Suppressor macrophage treated with lipopolysaccharide for 4 hours (primary cell): ENCODE measurements at places on chromosomes 3 and 15.

- DNase-seq, result no peak
Measured at GRCh38 chr3:66398228-66399025, 102.4 kb downstream of the LRIG1 start.

GRCh38 chr3:23697416-23697815 lies 108.3 kb upstream of the UBE2E1 start:
- no peak for DNase-seq

GRCh38 chr15:43251871-43252250 lies 14.9 kb downstream of the TGM5 start:
- DNase-seq, result peak; percentile 54

GRCh38 chr15:89823836-89824606 lies 9.4 kb upstream of the ANPEP start:
- no peak for DNase-seq

- DNase-seq, result no peak
Measured at GRCh38 chr3:124558991-124559845, 171.0 kb upstream of the UMPS start.

DNA sequence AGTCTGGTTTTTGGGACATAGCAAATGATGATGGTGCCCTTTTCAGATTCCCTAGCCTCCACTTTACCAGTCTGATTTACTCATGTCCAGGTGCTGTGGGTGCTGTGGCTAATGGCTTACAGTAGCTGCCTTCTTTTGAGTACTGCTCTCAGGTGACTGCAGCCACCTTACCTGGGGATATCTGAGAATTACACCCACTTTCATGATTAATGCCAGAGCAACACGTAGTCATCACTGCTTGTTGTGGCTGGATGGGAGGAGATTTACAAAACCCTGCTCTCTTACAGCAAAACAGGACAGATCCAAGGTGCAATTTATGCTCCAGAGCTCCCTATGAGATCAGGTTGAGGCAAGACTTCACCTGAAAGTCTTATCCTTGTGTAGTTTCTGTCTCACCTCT lies 150.6 kb downstream of the PDCD6IP start:
- DNase-seq, result no peak

- DNase-seq, result no peak
Measured at GRCh38 chr3:171306631-171307030, 153.6 kb downstream of the TNIK start.

DNA sequence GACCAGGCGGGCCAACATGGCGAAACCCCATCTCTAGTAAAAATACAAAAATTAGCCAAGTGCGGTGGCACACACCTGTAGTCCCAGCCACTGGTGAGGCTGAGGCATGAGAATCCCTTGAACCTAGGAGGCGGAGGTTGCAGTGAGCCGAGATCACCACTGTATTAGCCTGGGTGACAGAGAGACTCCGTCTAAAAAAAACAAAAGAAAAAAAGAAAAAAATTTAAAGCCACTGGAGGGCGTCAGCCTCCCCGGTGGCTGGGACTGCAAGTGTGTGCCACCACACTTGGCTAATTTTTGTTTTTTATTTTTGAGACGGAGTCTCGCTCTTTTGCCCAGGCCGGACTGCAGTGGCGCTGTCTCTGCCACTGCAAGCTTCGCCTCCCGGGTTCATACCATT lies 7.9 kb downstream of the RTF1 start:
- no peak for DNase-seq

- no peak for DNase-seq
Measured at GRCh38 chr3:14602006-14602803, 49.4 kb upstream of the CCDC174 start.

DNA sequence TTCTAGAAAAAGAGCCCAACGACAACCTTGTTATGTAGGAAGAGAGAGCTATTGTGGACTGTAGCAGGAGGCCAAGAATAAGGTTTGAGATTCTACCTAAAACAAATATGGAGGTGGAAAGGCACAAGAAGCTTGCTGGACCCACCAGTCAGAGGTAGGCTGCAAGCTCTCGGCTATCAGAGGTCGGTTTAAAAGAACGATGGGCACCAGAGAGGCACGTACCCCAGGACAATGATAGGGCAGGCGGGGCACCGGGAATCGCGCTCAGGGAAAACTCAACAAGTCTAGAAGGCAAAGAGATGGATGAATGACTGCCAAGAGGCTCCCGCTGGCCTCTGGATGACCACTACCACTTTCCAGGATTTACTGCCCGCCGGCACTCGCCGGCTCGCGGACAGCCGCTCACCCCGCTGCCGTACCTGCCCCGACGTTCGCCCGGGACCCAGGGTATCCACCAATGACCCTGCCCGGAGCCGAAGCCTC lies 1.1 kb downstream of the HDGFL3 start:
- DNase-seq, result no peak

DNA sequence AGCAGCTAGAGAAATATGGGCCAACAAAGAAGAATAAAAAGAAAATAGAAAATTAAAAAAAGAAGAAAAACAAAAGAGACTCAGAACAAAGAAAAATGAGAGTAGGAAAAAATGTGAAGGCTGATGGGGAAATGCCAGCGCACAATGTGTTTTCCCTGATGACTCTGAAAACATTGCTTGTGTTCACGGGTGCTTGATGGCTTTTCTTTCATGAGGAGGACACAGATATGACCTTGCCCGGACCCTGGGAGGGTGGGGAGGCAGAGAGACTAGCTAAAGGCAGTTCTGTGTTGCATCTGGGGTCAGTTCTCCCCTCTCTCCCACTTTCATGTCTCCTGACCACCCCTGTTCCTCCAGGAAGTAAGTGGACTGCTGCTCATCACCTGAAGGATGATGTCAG lies 125.9 kb downstream of the MOBP start:
- no peak for DNase-seq

DNA sequence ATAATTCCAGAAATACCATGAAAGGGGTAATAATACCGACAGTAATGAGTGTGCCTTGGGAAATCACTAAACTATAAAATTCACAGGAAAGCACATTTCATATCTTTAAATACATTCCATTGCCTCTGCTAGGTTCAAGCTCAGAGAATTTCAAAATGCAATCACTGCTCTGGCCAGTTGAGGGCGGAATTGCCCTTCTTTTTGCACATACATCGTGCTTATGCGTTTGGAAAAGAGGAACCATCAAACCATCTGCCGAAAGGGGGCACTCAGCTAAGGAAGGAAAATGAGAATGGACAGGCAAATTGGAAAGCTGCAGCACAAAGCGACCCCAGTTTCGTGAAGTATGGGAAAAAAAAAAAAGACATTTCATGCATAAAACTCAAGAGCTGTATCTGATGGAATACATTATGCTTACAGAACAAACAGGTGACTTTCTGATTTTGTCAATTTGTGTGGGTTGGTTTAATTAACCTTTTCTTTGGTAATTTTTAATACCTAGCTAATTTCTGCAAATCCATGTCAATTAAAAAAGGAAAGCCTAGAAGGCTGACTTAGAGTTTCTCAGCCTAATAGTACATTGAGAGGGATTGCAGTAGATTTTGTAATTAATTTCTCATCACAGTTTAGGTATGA lies 61.4 kb downstream of the TUSC7 start:
- peak; percentile 82 for DNase-seq

- DNase-seq, result no peak
Measured at GRCh38 chr3:124149771-124150170, 157.8 kb upstream of the ROPN1 start.

DNA sequence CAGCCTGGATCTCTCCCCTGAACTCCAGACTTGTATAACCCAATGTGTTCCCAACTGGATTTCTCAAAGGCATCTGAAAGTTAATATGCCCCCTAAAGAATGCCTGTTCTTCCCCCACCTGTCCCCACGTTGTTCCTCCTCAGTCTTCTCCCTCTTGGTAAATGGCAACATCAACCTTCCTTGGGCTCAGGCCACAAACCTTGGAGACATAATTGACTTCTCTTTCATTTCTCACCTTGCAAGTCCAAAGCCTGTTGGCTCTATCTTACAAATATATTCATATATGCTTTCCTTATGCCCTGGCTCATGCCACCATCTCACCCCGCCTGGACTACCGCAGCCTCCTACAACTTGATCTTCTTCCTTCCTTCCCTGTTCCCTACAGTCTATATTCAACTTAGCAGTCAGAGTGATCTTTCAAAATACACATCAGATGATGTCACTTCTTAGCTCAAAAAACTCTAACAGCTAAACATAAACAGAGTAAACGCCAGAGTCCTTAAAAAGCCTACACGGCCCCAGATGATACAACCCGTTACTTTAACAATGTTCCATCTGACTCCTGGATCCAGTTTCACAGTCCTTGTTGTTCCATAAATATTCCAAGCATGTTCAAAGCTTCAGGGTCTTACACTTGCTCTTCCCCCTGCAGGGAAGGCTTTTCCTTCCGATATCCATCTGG lies 66.2 kb downstream of the ETV5 start:
- DNase-seq, result no peak

DNA sequence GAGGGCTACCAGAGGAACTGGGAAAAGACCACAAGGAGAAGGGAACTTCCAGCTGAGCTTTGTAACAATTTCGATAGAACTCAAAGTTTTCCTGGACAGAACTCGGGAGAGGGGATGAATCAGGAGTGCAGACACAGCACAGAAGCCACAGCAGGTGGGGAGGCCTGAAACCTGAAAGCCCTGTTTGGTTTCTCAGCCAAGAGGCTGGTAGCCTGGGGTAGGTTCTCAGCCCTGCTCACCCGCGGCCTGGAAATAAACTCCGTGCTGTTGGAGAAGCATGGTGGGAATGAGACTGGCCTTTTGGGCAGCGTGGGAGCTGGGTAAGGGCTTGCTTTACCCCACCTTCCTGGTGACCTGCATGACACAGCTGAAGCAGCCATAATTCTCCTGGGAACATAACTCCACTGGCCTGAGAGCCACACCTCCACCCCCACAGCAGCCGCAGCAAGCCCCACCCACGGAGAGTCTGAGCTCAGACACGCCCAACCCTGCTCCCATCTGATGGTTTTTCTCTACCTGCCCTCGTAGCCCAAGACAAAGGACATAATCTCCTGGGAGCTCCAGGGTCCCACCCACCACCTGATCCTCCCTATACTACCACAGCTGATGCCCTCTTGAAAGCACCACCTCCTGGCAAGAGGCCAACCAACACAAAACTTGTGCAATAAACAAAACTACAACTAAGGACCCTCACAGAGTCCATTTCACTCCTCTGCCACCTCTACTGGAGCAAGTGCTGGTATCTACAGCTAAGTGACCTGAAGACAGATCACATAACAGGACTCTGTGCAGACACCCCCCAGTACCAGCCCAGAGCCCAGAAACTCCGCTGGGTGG lies 52.5 kb upstream of the CHRM5 start:
- no peak for DNase-seq

GRCh38 chr15:68637767-68638404 lies 59.1 kb downstream of the CORO2B start:
- DNase-seq, result no peak

DNA sequence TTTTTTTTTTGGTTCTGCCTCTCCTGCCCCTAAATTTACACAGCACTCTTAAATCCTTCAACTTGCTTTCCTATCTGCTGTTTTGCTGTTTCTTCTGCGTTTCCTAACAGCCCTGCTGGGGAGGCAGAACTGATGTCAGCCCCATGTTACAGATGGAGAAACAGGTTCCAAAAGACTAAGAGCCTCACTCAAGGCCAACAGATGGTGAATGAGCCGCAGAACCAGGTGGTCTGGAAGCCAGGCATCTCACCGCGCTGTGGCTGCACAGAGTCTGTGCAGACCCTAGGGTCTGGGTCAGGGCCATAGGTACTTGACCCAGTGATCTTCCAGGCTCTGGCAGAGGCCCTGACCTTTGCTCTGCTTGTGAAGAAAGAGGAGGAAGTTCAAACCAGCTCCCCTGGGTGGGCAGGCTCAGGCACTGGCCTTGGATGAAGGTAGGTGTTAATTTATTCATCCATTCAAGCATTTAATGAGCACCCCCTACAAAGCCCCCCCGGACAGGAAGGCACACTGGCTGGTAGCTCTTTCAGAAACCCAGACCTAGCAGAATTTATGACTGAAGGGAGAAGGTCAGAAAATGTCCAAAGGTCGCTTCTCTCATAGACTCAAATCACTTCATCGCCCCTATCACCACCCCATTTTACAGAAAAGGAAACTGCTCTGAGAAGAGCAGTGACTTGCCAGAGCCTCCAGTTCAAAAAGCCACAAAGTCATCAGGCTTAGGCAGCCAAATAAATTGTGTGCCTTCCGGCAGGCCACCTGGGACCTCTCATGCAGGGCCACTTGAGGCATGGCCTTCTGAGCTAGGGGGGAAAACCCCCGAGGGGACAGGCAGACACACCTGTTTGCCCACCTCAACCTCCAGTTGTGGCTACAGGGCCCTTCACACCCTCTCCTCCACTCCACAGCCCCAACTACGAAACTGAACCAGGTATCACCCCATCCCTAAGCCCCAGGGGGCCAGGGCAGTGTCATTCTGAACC lies 2.7 kb downstream of the CHDH start:
- DNase-seq, result no peak

- no peak for DNase-seq
Measured at GRCh38 chr15:72844067-72844466, 60.5 kb upstream of the ADPGK start.

- DNase-seq, result peak; percentile 91
Measured at GRCh38 chr15:39920510-39921273, 626 bp upstream of the GPR176 start.

- DNase-seq, result no peak
Measured at GRCh38 chr15:56653107-56653506, 80.2 kb downstream of the ZNF280D start.

DNA sequence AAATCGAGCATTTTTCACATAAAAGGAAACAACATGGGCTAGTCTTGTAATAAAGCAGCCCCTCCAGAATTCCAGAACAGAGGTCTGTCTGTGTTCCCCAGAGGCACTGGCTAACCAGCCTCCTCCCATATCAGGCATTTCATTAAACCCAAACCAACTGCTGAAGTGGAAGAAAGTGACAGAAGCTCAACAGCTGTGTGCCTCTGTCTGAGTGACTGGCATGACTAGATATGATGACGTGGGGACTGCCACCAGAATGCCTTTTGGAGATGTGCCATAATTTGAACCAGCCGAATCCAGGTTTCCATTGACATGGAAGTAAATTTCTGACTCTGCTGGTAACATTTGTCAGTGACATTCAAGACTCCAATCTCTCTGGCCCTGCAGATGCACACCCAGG lies 8.7 kb downstream of the LIMD1 start:
- DNase-seq, result no peak

DNA sequence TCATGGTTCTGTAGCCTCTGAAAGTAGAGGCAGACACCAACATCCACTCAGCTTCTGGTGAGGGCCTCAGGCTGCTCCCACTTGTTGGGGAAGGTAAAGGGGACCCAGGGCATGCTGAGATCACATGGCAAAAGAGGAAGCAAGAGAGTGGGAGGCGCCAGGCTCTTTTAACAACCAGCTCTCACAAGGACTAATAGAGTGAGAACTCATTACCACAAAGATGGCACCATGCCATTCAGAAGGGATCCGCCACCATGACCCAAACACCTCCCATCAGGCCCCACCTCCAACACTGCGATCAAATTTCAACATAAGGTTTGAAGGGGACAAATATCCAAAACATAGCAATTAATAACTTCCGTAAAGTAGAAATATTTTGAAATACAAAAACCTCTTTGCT lies 192.3 kb downstream of the OCA2 start:
- DNase-seq, result no peak

GRCh38 chr15:28096411-28096669 lies 2.8 kb downstream of the OCA2 start:
- no peak for DNase-seq
